Vagina (tissue), 2 donors: ENCODE measurements at places on chromosomes 5 and 9.

GRCh38 chr5:160930406-160930805 is 78.4 kb upstream of the ATP10B start:
- DNase-seq = no peak
- no peak overlapping the region for H3K27ac ChIP-seq
- no peaks in the 10 kb centered on the region for H3K27me3 ChIP-seq
- peaks cover 15% of the 10 kb centered on the region for H3K4me1 ChIP-seq

DNA sequence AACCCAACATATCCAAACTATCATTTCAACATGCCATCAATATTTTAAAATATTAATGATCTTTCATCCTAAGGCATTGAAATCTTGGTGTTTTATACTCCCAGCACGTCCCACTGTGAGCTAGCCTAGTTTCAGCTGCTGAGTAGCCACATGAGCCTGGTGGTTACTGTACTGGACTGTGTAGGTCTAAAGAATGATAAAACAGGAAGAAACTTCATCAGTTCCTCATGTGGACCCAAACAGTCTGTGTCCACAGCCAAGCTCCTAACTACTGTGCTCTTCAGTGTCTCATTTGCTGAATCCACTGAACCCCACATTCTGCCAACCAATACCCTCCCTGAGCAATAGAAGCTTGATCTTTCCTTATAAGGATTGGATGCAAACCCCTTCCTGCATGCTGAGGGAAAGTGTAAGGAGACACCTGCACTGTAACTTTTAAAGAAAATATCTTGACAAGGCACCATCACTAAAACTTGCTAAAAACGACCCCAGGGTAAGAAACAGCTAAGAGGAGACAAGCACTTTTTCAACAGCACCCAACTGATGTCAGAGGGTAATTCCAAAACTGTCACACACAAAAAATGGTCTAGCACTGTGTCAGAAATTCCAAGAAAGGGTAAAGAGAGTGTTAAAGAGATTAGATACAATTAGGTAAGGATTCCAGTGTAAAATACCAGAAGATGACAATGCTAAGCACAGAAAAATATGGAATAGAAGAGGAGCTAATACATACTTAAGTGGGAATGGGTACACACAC is 126.9 kb downstream of the SPOCK1 start:
- H3K4me1 ChIP-seq = no peaks in the 10 kb centered on the region
- H3K27ac ChIP-seq = no peak overlapping the region
- H3K4me3 ChIP-seq = no peak overlapping the region
- no peaks in the 10 kb centered on the region for H3K36me3 ChIP-seq
- no peak for DNase-seq

DNA sequence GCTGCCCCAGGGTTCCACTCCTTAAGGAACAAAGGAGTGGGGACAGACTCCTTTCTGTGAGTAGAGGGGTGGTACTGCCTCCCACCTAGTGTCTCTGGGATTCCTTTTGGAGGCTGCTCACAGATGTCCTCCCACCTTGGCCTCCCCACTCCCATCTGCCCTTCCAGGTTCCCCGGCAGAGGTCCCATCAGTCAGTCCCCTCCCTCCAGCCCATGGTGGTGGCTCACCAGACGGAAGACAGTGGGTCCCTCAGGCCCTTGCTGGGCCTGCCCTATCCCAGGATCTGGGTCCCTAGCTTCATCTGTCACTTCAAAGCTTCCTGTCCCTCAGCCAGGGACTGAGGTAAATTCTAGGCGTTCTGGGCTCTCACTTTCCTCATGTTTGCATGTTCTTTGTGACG is 35.6 kb upstream of the NEK6 start:
- H3K27me3 ChIP-seq = no peaks in the 10 kb centered on the region
- no peak for DNase-seq
- H3K4me1 ChIP-seq = peaks cover 17% of the 10 kb centered on the region
- no peaks in the 10 kb centered on the region for H3K36me3 ChIP-seq
- H3K27ac ChIP-seq = no peak overlapping the region

- DNase-seq = no peak
- H3K27me3 ChIP-seq = no peaks in the 10 kb centered on the region
- no peaks in the 10 kb centered on the region for H3K36me3 ChIP-seq
- H3K4me3 ChIP-seq = no peak overlapping the region
- H3K4me1 ChIP-seq = peaks cover 6% of the 10 kb centered on the region
These were observed 154.6 kb upstream of the NR3C1 start for GRCh38 chr5:143558048-143558447.

- DNase-seq = no peak
- H3K27ac ChIP-seq = no peak overlapping the region
- no peaks in the 10 kb centered on the region for H3K36me3 ChIP-seq
- no peaks in the 10 kb centered on the region for H3K27me3 ChIP-seq
These were observed 122.2 kb upstream of the MAN2A1 start for GRCh38 chr5:109567374-109568044.

DNA sequence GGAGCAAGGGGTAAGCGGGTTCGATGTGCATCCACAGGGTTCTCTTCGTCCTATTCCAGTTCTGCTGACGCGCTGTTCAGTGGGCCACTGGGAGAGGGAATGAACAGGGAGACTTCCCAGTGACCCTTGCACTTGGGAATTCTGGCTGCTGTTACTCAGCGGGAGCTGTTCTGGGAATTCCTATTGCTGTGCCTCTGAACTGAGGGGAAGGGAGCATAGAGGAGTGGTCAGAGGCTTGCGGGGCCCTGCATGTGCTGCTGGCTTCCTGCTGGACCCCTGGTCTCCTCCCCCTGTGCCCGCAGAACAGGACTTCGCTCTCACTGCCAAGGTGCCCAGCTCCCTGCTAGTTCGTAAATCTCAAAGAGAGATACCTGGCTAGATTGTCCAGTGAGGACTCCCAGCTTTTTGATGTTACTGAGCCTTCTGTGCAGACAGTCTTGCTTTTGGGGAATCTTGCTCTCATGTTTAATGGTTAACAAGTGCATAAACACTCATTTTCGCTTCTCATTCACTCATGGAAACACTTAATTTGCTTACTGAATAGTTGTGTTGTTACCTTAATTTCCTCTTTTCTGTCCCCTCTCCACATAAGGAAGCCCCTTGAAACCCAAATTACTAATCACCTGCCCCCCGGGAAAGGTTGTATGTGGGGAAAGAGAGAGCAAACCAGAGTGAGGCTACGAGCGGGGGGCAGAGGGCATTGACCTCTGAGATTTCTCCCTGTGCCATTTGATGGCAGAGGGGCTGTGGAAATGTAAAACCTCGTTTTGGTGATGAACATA is 5.9 kb downstream of the TRIO start:
- H3K27me3 ChIP-seq = no peaks in the 10 kb centered on the region
- H3K36me3 ChIP-seq = no peaks in the 10 kb centered on the region
- DNase-seq = no peak
- H3K4me1 ChIP-seq = peaks cover 63% of the 10 kb centered on the region

DNA sequence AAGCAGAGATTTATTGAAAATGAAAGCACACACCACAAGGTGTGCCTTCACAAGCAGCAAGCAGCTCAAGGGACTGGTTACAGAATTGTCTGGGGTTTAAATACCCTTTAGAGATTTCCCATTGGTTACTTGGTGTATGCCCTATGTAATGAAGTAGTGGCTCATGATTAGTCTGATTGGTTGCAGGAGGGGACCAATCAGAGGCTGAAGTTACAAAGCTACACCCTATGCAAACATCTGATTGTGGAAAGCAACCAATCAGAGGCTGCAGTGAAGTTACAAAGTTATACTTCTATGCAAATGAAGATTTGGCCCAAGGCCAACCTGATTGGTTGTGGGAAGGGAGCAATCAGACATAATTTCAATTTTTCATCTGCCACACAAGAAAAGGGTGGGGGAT is 119.9 kb downstream of the C9orf152 start:
- no peak overlapping the region for H3K27ac ChIP-seq
- no peaks in the 10 kb centered on the region for H3K36me3 ChIP-seq
- no peak for DNase-seq
- H3K4me1 ChIP-seq = peaks cover 14% of the 10 kb centered on the region
- H3K4me3 ChIP-seq = no peak overlapping the region
- H3K27me3 ChIP-seq = no peaks in the 10 kb centered on the region

GRCh38 chr5:179194941-179195381 is 134.8 kb downstream of the ZNF354C start:
- no peaks in the 10 kb centered on the region for H3K27me3 ChIP-seq
- H3K4me3 ChIP-seq = no peak overlapping the region
- peaks cover 21% of the 10 kb centered on the region for H3K4me1 ChIP-seq
- DNase-seq = no peak
- H3K36me3 ChIP-seq = no peaks in the 10 kb centered on the region

DNA sequence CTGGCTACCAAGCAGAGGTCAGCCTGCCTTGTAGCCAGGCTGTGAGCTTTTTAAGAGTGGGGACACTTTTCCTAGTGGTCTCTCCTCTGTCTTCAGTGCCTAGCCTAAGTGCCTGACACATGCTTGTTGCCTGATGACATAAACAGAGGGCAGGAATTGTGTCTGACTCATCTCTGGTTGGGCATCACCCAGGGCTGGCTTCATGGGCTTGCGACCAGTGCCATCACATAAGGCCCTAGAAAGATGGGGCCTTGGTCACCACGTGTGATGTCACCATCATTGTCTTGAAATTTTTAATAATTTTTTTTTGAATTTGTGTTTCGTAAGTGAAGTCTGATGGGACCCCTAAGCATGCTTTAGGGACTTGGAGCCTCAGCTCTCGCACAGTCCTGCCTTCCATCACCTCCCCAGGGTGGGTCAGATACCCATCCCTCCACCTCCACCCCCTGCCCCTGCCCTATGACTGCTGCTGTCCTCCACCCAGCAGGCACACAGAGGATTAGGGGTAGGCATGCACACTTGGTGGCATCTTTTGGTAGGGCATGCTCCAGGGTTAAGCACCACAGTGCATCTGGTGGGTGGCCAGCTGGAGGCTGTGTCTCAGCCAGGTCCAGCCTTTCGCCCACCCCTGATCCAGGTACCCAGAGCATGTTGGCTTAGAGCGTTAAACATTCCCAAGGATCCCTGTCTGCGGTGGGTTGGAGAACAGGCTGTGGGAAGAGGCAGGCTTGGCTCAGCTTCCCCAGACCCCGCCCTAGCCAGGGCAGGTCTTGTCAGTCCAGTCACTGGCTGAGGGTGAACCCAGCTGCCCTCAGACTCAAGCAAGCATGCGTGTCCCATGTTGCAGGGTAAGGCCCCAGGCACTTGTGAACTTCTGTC is 80.1 kb upstream of the SH3PXD2B start:
- peak overlapping the region; percentile 43 for H3K27ac ChIP-seq
- peaks cover 22% of the 10 kb centered on the region for H3K4me1 ChIP-seq
- no peaks in the 10 kb centered on the region for H3K27me3 ChIP-seq
- no peaks in the 10 kb centered on the region for H3K36me3 ChIP-seq
- DNase-seq = no peak
- H3K4me3 ChIP-seq = no peak overlapping the region

DNA sequence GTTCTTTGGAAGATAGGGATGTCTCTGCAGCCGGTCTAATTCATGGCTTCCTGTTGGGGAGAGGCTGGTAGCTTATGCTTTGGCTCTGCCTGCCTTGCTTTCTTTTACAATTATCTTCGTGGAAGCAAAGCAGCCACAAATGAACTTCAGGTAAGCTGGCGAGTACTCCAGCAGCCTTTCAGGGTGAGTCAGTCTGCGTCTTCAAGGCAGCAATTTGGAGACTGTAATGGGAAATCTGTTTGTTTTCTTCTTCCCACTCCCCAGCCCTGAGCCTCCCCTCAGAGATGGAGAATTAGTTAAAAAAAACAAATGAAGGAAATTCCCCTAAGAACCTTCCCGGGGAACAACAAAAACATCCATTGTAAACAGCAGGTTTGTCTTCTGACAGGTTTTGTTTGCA is 100.1 kb downstream of the PSAT1 start:
- H3K27me3 ChIP-seq = no peaks in the 10 kb centered on the region
- no peak overlapping the region for H3K4me3 ChIP-seq
- no peaks in the 10 kb centered on the region for H3K4me1 ChIP-seq
- H3K36me3 ChIP-seq = no peaks in the 10 kb centered on the region
- DNase-seq = no peak

DNA sequence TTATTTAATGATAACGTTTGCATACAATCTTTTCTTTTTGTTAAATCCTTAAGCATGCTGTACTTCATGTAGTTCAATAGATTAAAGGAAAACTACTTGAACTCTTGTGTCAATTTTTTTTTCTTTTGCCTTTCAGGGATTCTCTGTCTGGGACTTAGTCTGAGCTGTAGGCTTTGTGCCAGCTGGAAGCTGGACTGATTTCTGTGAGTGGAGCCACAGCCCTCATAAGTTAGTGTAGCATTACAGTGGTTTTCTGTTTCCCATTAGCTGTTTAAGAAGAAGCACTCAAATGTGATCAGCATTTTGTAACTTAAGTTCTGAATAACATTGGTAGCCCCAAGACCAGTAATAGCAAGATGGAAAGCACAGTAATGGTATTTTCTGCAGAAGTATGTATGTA is 330.6 kb upstream of the MEF2C start:
- H3K27ac ChIP-seq = no peak overlapping the region
- H3K4me1 ChIP-seq = no peaks in the 10 kb centered on the region
- H3K27me3 ChIP-seq = no peaks in the 10 kb centered on the region
- DNase-seq = no peak
- H3K4me3 ChIP-seq = no peak overlapping the region
